ENCODE measurements at places on chromosomes 13 and 19. TPM values are rescaled to one million over a fixed set of nuclear protein-coding genes. Genes with fewer than 3 reads are reported as not detected.

CNFN gene
- total RNA-seq: not detected

TNFSF13B gene
- total RNA-seq: 4.5 TPM

MAN2B1 gene
- 67.8 TPM for total RNA-seq

EPN1 gene
- 22.8 TPM for total RNA-seq

SLC25A23 gene
- total RNA-seq: 87.8 TPM

KRTDAP gene
- total RNA-seq: not detected

SERP2 gene
- total RNA-seq: 6.9 TPM

ELF1 gene
- 58.4 TPM for total RNA-seq

TRIM13 gene
- total RNA-seq: 25.0 TPM

ZNF709 gene
- 2.5 TPM for total RNA-seq

IGFLR1 gene
- total RNA-seq: 12.2 TPM

TNNI3 gene
- not detected for total RNA-seq

CCDC70 gene
- not detected for total RNA-seq

NEK5 gene
- 0.27 TPM for total RNA-seq

TEX101 gene
- total RNA-seq: not detected

DNA sequence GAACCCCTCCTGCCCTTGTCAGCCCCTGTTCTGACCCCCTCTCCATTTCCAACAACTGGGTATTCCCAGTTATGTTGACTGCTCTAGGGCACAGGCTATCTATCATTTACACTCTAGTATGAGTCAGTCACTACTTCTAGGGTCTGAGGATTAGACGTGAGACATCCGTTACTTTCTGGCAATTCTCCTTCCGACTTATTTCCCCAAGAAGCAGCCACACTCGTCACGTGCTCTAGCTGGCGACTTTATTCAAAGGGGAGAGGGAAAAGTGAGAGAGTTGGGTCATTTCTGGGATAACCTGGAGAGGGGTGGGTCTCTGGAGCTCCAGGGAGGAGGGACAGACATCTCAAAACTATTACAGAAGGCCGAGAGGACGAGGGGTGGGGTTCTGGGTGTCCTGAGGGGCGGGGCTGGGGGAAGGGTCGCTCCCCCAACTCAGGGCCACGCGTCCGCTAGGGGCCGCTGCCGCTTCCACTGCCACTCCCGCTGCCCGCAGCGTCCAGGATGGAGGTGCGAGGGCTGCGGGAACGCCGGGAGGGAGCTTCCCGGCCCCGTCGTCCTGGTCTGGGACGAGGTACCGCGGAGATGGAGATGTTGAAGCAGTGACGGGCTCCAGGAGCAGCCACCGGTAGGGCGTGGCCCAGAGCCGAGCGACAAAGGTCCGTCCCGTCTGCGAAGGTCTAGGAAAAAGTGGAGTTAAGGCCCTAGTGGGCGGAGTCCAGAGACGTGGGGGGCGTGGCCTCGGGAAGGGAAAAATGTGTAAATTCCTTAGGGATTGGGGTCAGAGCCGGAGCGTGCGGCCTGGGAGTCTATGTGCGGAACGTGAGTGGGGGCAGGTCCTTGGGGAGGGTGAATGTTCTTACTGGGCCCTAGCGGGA, 8.9 kb downstream of the RTBDN start:
- no peak for DNase-seq

DNA sequence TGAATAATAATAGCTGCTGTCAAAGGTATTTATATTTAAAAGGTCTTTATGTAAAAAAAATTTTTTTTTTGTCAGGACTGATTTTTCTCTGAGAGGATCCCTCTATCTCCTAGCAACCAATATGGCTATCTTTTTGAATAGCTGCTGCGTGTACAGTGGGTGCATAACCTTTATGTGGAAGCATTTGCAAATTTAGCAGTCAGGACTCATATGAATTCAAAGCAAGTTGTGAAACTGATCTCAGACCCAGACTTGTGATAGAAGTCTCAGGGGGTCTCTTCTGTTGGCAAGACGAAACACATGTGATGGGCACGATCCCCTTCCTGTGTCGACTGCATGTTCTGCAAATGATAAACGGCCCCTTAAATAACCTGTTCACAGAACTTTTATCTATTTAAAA, 114.1 kb upstream of the ARGLU1 start:
- no peak for DNase-seq

- no peak for DNase-seq
Measured at GRCh38 chr13:51707461-51707860, 96.5 kb downstream of the DHRS12 start.

GRCh38 chr19:3346677-3347353, 19.6 kb upstream of the NFIC start:
- DNase-seq: peak; percentile 96

DNA sequence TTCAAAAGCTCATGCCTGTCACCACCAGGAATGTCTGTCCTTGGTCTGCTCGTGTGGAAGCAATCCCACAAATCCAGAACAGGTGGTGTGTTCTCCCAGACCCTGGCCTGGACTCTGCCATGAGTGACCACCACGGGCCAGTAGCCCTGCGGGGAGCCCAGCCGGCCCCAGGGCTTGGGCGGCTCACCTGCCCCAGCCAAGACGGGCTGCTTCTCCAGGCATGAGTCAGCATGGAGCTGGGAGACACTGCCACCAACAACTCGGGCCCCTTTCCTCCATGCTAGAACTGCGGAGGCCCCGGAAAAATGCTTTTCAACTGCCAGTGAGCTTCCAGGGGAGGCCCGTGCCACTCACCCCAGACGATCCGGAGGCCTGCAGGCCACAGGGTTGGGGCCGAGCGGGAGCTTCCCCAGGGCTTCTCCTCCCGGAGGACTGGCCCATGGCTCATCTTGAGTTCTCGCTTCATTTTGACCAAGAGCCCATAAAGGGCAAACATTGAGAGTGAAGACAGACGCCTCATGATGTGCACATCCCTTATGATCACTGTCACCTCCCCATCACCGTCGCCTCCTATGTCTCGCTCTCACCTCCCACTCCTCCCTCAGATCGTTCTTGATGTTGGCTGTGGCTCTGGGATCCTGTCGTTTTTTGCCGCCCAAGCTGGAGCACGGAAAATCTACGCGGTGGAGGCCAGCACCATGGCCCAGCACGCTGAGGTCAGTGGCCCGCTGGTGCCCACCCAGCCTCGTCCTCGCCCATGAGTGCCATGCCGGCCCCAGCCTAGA, 16.7 kb downstream of the YIPF2 start:
- no peak for DNase-seq

- DNase-seq: no peak
Measured at GRCh38 chr13:78306519-78307206, 296.7 kb downstream of the POU4F1 start.

DNA sequence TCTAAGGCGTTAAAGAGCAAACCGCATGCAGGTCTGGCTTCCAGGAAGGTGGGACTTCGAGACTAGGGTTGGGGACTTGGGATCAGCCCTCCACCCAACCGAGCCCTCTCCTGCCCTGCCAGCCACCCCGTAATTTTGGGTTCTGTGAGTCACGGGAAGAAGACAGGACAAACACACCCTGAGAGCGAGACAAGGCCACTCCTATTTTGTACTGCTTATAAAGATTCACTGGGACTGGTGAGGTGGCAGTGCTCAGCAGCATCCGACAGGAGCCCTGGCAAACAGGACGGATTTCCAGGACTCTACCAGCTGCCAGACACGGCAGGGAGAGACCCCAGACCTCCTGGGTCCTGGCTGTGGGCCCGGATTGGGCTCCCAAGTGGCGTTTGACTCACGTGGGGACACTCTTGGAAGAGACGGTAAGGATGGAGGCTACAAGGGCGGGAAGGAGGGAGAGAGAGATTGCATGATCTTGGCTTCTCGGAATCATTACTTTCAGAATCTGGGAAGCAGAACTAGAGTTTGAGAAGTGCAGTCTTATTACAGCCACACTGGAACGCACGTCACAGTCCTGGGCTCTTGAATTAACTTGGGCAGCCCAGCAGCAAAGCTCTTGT, at the start of gene C5AR2:
C5AR2 (plus strand) TSS at position 245 of the 617 bp plus-strand sequence. CDS start 8,625 bp downstream, outside the sequence.
- no peak for DNase-seq

- no peak for DNase-seq
Measured at GRCh38 chr13:25489238-25489637, 117.5 kb downstream of the ATP8A2 start.

- no peak for DNase-seq
Measured at GRCh38 chr13:96214824-96215445, 125.0 kb downstream of the HS6ST3 start.

DNA sequence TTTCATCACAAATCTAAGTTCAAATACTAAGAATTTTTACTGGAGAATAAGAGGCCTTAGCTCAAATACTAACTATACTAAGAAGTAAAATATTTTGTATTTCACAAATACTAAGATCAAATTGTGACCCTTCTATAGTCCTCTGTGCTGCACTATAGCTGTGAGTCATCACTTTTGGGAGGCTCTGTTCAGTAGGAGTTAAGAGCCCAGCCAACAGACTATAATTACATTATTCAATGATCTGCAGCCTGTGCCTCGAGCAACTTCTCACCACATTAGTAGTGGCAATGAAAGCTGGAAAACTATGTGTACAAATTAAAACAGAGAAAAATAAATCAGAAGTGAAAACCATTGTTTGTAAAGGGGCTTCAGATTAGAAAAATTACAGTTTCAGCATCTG, 147.3 kb upstream of the GPC6 start:
- DNase-seq: no peak

GRCh38 chr19:35363001-35363590, 4.8 kb downstream of the FFAR3 start:
- no peak for DNase-seq

DNA sequence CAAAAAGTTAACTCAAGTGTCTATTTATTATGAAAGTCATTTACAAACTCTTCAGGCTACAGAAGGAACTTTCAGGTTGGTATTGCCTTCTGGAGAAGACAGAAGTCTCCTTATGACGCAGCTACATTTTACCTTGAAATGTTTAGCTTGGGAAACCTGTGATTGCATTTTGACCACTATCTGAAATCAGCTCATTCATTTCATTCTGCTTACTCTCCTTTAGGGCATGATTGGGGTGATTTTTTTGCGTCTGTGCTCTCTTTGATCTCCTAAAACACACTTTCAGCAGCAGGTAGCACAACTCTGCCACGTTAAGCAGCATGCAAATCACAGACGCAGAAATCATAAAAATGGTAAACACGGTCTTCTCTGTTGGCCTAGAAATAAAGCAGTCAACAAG, 9.6 kb downstream of the GJB6 start:
- no peak for DNase-seq

GRCh38 chr19:800360-801029, 3.2 kb downstream of the PTBP1 start:
- DNase-seq: no peak

- DNase-seq: no peak
Measured at GRCh38 chr13:44837250-44837649, 152.0 kb downstream of the NUFIP1 start.

- DNase-seq: no peak
Measured at GRCh38 chr13:101398191-101398590, 18.1 kb downstream of the NALCN start.

GRCh38 chr13:110628477-110628793, 13.1 kb downstream of the NAXD start:
- DNase-seq: peak; percentile 91

DNA sequence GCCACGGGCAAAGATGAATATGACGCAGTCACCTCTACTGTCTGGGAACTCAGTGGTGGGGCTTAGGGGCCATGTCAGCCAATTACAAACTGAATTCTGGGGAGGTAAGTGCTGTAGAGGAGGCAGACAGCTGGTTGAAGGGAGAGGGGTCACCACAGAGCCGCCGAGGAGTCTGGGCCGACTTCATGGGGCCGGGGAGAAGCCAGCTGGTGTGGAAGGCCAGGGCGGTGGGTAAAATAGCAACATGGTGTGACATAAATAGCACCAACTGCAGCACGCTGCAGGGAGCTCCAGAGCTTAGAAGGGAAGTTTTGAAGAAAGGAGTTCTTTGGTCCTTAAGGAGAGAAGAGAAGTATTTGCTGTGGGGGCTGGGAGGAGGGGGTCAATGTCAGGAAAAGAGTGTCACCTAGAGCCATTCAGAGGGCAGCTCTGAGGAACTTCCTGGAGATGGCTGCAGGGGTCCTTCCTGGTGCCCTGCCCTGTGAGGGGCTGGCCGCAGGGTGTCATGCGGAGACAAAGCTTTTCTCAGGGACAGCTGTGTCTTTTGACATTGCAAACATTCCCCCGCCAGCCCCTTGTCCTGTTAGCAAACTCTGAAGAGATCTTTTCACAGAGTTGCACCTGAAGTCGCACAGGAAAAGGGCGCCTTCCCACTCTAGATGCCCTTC, 6.4 kb downstream of the METTL21C start:
- no peak for DNase-seq

GRCh38 chr19:21587549-21587948, 82.1 kb downstream of the ZNF429 start:
- no peak for DNase-seq

- DNase-seq: no peak
Measured at GRCh38 chr13:36125841-36126240, 5.3 kb downstream of the DCLK1 start.

DNA sequence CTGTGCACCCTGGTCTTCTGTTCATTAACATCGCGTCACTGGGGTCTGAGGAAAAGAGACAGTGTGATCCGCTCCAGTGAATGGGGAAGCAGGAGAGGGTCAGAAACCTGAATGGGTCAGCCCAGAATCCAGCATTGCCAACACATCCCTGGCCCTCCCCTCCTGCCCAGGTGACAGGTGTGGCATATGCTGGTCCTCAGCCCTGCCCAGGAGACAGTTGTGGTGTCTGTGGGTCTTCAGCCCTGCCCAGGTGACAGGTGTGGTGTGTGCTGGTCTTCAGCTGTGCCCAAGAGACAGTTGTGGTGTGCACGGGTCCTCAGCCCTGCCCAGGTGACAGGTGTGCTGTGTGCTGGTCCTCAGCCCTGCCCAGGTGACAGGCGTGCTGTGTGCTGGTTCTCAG, 8.0 kb downstream of the TFDP1 start:
- DNase-seq: peak; percentile 34

DNA sequence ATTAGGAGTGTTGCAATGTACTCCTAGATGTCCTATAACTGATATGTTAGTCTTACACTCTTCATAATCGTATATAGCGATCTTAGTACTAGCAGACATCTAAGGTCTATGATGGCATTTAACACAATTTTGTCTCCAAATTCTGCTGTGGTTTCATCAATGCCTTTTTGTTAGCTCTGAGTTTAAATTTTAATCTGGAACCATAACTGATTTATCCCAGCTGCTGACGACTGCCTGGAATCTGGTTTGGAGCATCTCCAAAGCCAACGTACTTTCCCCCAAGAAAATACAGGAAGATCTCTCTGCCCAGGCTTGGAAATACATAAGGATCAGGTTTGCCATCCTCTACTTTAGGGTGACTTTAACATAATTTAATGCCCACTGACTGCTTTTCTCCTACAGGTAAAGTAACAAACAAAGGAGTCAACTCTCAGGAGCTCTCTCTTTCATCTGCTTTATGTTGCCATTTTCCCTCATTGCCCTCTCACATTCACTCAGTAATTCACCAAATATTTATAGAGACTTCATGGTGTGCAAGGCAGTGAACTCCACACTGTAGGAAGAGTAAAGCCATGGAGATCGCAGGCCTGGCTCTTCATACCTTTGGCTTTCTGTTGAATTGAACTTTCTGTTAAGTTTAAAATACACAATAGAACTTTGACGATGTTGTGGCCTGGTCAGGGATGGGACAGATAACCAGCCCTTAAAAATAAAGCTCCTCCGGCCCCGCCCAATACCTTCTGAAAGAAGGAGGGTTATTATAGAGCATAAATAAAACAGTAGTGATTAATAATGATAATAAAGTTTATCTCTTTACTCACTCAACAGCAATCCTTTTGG, 23.3 kb upstream of the SPART start:
- no peak for DNase-seq

All from sigmoid colon (tissue), 7 donors.